Spinal cord (tissue), 10 donors: ENCODE measurements at places on chromosomes 4 and X. TPM values are rescaled to one million over a fixed set of nuclear protein-coding genes. Genes with fewer than 3 reads are reported as not detected.

- no peaks in the 10 kb centered on the region for H3K36me3 ChIP-seq
- peaks cover 19% of the 10 kb centered on the region for H3K27me3 ChIP-seq
- no peak overlapping the region for H3K4me3 ChIP-seq
- DNase-seq = no peak
- no peaks in the 10 kb centered on the region for H3K4me1 ChIP-seq
Observed at GRCh38 chrX:52576946-52577345, 60.1 kb upstream of the XAGE1B start.

GRCh38 chr4:156901871-156902270 is 69.7 kb downstream of the PDGFC start:
- H3K4me3 ChIP-seq = no peak overlapping the region
- no peaks in the 10 kb centered on the region for H3K4me1 ChIP-seq
- H3K27ac ChIP-seq = no peak overlapping the region
- H3K36me3 ChIP-seq = no peaks in the 10 kb centered on the region
- H3K27me3 ChIP-seq = no peaks in the 10 kb centered on the region

- H3K27ac ChIP-seq = no peak overlapping the region
- no peaks in the 10 kb centered on the region for H3K36me3 ChIP-seq
- no peak overlapping the region for H3K4me3 ChIP-seq
Observed at GRCh38 chr4:4851081-4851480, 8.4 kb upstream of the MSX1 start.

DNA sequence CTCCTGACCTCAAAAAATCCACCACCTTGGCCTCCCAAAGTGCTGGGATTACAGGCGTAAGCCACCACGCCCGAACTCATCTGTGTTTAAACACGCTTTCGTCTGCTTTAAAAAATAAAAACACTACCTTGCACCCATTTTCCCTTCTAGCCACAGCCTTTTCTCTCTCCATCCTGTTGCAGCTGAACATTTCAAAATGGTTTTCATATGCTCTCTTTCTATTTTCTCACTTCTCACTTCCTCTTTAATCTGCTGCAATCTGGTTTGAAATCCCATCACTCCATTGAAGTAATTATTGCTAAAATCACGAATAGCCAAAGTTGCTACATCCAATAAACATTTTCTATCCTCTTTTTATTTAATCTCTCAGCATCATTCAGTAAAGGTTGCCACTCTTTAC is 70.0 kb downstream of the DCHS2 start:
- no peaks in the 10 kb centered on the region for H3K36me3 ChIP-seq
- no peaks in the 10 kb centered on the region for H3K27me3 ChIP-seq
- no peak overlapping the region for H3K27ac ChIP-seq
- DNase-seq = no peak

DNA sequence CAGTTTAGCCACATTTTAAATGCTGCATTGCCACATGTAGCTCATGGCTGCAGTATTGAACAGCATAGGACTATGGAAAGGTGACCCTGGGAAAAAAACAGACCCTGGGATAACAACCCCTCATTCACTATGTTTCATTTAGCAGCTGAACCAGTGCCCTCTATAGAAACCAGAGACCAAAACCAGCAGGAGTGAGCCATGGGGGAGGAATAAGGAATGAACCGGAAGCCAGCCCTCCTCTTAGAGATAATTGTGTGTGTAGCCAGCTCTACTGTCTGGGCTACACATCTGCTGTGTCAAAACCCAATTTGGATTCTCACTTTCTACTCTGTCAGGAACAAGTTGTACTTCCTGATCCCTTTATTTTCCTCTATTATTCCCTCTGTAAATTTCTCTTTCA is 158.5 kb upstream of the S100G start:
- peaks cover 12% of the 10 kb centered on the region for H3K27me3 ChIP-seq
- H3K4me1 ChIP-seq = no peaks in the 10 kb centered on the region

DNA sequence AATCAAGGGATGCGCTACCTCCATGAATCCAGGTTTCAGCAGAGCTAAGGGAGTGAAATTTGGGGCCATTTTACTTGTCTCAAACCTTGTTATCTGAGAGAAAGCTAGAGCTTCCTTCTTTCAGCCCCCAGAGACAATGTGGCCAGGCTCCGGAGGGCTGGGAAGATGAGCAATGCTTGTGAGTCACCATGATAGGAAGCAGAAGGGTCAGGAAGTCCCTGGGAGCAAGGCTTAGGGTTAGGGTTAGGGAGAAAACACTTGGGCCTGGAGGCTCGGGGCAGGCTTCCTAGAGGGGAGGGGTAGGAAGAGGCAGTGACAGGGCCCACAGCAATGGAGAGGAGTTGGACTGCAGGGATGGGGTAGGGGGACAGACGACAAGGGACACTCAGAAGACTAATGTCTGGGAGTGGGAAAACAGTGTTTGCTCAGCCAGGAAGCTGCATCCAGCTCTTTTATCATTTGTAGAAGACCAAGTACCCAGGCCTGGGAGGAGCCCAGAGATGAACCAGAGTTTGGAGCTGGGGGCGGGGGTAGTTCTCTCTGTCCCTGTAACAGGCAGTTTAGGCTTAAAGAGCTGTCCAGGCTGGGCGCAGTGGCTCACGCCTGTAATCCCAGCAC is 16.4 kb upstream of the PORCN start:
- no peak for DNase-seq
- H3K27me3 ChIP-seq = no peaks in the 10 kb centered on the region
- H3K36me3 ChIP-seq = no peaks in the 10 kb centered on the region
- no peak overlapping the region for H3K4me3 ChIP-seq
- H3K27ac ChIP-seq = no peak overlapping the region

DNA sequence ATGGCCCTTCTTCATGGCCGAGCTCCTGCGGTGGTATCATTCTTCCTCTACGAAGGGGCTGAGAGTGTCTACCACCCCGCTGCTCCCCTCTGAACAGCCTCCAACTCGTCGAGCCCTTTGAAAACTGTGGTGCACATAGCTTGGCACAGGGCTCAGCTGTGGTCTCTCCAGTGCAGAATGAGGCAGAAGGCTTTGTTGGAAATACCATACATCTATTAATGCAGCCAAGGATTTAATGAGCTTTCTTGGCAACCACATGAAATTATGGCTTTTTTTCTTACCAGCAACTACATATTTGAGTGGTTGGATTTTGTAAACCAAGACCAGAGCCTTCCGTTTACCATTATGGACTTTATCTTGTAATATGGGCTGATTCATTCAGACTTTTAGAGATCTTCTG is 61.7 kb upstream of the CBR4 start:
- no peaks in the 10 kb centered on the region for H3K36me3 ChIP-seq
- no peak for DNase-seq
- H3K27me3 ChIP-seq = no peaks in the 10 kb centered on the region
- H3K4me3 ChIP-seq = no peak overlapping the region

- H3K4me1 ChIP-seq = peaks cover 8% of the 10 kb centered on the region
- H3K27ac ChIP-seq = no peak overlapping the region
- H3K4me3 ChIP-seq = no peak overlapping the region
- peaks cover 8% of the 10 kb centered on the region for H3K27me3 ChIP-seq
- no peak for DNase-seq
- H3K36me3 ChIP-seq = no peaks in the 10 kb centered on the region
Observed at GRCh38 chrX:13081395-13082205, 37.2 kb upstream of the FAM9C start.

The PRRG3 gene
- 4.4 TPM for total RNA-seq

DNA sequence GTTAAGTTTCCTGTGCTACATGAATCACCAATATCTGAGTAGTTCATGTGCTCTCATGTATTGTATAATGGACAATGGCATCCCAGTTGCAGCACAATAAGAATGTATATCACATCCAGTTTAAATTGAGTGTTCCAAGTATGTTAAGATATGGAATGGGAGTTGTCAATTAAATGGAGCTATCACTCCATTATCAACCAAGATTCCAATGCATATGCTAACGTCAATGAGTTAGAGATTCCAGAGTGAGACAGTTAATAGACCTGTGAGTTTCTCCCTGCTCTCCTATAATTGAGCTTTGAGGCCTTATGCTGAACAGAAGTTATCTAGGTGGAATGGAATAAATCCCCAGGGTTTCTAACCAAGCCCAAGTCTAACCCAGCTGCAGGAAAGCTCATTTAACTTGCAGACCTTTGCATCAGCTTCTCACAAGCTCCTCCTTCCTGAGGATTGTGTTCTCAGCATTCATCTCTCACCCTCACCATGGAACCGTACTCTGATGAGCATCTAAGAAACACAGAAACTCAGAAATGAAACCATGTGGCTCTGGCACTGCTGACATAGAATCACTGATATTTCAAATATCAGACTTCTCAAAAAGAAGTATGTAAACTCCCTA is 84.8 kb downstream of the TIGD2 start:
- no peaks in the 10 kb centered on the region for H3K4me1 ChIP-seq
- no peaks in the 10 kb centered on the region for H3K27me3 ChIP-seq
- H3K36me3 ChIP-seq = no peaks in the 10 kb centered on the region

DNA sequence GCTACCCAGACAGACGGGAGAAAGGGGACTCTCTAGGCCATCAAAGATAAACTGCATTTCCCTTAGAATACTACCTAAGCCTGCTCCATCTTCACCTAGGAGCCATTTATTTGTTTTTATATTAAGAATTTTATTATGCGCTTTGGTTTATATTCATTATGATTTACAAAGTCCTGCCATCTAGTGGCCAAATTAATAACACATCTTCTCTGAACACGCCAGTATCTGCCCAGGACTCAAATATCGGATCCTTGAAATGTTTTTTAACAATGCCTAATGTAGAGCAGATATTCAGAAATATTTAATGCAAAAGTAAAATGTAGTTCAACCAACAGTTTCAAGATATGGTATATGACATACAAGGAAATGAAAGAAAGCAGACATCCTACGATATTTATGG is 20.8 kb upstream of the PRPS2 start:
- no peak overlapping the region for H3K27ac ChIP-seq
- H3K27me3 ChIP-seq = peaks cover 10% of the 10 kb centered on the region
- no peaks in the 10 kb centered on the region for H3K4me1 ChIP-seq
- DNase-seq = no peak
- no peaks in the 10 kb centered on the region for H3K36me3 ChIP-seq

The CFAP299 gene
- 3.0 TPM for total RNA-seq

DNA sequence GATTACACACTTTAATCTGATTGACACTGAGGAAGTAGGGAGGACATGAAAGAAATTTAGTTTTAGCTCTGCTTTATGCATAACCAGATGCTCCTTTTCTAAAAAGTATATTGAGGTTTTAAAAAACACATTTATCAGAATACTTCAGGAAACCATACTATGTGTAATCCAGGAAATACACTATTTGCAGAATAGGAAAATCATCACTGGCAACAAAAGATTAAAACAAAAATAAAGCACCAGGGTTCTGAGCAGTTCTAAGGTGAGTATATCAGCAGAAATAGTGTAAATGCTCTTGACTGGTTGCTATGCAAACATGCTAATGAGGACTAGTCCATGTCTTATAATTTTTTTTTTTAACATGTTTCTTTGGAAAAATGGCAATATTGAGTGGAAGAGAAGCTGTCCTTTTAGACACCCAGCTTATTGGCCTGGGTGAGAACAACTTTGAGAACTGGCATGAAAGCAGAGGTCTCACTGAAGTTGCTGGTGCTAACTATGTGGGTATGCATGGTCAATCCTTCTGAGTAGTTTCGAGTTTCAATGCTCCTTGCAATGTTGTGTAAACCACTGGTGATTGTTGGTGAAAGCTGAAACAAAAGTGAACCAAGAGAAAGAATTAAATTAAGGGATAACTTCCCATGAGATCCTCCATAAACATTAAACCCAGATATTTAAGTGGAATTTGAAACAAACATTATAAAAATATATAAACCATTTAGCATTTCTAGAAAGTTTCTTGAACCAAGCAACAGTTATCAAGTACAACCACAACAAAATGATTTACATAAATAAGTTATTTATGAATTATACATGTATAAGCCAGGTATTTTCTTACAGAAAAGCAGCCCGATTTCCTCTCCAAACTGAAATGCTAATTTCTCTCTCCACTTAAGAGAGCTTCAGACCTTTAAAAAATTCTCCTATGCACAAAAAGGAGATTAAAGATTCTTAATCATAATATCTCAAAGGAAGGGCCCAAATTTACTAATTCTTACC is 20.4 kb upstream of the SCD5 start:
- H3K4me3 ChIP-seq = no peak overlapping the region
- no peak for DNase-seq
- no peaks in the 10 kb centered on the region for H3K4me1 ChIP-seq
- peaks cover 41% of the 10 kb centered on the region for H3K36me3 ChIP-seq

The HSFX2 gene
- 1.2 TPM for total RNA-seq

- H3K36me3 ChIP-seq = no peaks in the 10 kb centered on the region
- no peak overlapping the region for H3K27ac ChIP-seq
- H3K4me3 ChIP-seq = no peak overlapping the region
- no peaks in the 10 kb centered on the region for H3K4me1 ChIP-seq
Observed at GRCh38 chr4:136036744-136037143, 1495.5 kb downstream of the PCDH18 start.

GRCh38 chr4:99201690-99202089 is 17.4 kb downstream of the ADH6 start:
- H3K4me1 ChIP-seq = no peaks in the 10 kb centered on the region
- no peak overlapping the region for H3K4me3 ChIP-seq
- H3K27ac ChIP-seq = no peak overlapping the region
- no peaks in the 10 kb centered on the region for H3K27me3 ChIP-seq
- no peaks in the 10 kb centered on the region for H3K36me3 ChIP-seq
- no peak for DNase-seq

The SMIM31 gene
- not detected for total RNA-seq

DNA sequence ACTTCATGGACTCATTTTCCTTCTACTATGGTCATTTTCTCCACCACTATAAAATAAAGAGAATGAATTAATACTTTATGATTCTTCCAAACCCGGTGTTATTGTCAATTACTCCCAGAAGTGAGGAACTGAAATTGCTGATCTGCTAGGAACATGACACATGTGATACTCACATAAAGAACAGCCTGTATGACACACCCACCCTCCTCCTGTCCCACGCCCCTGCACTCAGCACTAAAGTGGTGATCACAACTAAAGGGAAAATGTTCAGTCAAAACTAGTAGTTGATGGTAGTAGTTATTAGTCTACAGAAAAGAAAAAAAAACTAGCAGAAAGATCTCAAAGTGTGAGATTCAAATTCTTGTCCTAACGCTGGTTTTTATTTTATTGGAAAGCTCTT is 1508.3 kb downstream of the RAPGEF2 start:
- no peak overlapping the region for H3K27ac ChIP-seq
- no peaks in the 10 kb centered on the region for H3K27me3 ChIP-seq
- DNase-seq = no peak
- no peaks in the 10 kb centered on the region for H3K36me3 ChIP-seq
- H3K4me1 ChIP-seq = no peaks in the 10 kb centered on the region
- no peak overlapping the region for H3K4me3 ChIP-seq
